ENCODE measurements at places on chromosomes 2 and 18. TPM values are rescaled to one million over a fixed set of nuclear protein-coding genes. Genes with fewer than 3 reads are reported as not detected.
A peak's percentile ranks its signal among the peaks of the same experiment; 100 is the strongest.

The PLEK gene
- total RNA-seq, result not detected

The TPO gene
- not detected for total RNA-seq

The DYTN gene
- total RNA-seq, result not detected

The C1QL2 gene
- not detected for total RNA-seq

The CCDC150 gene
- total RNA-seq, result 3.5 TPM

The B3GNT7 gene
- 0.23 TPM for total RNA-seq

The FBLN7 gene
- not detected for total RNA-seq

The ZAP70 gene
- not detected for total RNA-seq

The B4GALT6 gene
- 2.0 TPM for total RNA-seq

The FAM110C gene
- total RNA-seq, result not detected

The INHBB gene
- 1.8 TPM for total RNA-seq

The PARD3B gene
- total RNA-seq, result 4.5 TPM

The ODC1 gene
- 646 TPM for total RNA-seq

The OR6B2 gene
- not detected for total RNA-seq

The ITGB6 gene
- not detected for total RNA-seq

The TMEM37 gene
- total RNA-seq, result 0.56 TPM

The ANKRD62 gene
- not detected for total RNA-seq

The FBXO36 gene
- total RNA-seq, result 0.74 TPM

The SCG2 gene
- total RNA-seq, result 0.26 TPM

The CMPK2 gene
- total RNA-seq, result 6.6 TPM

The NTSR2 gene
- not detected for total RNA-seq

The DCAF17 gene
- total RNA-seq, result 29.8 TPM

The C2orf80 gene
- not detected for total RNA-seq

The PLGLB2 gene
- 7.0 TPM for total RNA-seq

The NRP2 gene
- not detected for total RNA-seq

- no peak for DNase-seq
Measured at GRCh38 chr18:10313016-10313342, 141.5 kb upstream of the APCDD1 start.

GRCh38 chr2:174157053-174157452 lies 91.3 kb downstream of the OLA1 start:
- no peak for DNase-seq

DNA sequence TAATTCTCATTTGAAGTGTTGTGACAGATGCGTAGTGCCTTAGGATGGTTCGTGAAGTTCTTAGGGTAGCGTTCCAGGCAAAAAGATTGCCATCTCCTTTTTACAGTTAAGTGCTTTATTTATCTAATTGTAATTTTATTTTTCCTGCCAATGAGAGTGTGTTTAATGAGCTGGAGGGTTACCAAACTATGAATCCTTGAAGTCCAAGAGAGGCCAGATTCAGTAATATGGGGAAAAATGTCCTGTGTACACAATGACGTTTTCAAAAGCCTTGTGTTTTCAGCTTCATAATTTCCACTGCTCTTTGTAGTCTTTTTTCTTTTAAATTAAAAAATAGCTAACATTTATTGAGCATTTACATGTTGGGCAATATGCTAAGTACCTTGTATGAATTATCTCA lies 23.8 kb downstream of the ACYP2 start:
- no peak for DNase-seq

DNA sequence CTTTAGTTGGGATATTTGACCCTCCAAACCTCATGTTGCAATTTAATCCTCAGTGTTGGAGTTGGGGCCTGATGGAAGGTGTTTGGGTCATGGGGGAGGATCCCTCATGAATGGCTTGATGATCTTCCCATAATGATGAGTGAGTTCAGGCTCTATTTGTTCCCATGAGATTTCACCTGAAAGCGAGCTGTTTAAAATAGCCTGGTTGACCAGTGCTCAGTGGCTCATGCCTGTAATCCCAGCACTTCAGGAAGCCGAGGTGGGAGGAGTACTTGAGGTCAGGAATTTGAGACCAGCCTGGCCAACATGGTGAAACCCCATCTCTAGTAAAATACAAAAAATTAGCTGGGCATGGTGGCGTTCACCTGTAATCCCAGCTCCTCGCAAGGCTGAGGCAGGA lies 14.9 kb upstream of the PSME4 start:
- no peak for DNase-seq

- DNase-seq, result no peak
Measured at GRCh38 chr2:15779381-15780041, 160.8 kb upstream of the MYCN start.

DNA sequence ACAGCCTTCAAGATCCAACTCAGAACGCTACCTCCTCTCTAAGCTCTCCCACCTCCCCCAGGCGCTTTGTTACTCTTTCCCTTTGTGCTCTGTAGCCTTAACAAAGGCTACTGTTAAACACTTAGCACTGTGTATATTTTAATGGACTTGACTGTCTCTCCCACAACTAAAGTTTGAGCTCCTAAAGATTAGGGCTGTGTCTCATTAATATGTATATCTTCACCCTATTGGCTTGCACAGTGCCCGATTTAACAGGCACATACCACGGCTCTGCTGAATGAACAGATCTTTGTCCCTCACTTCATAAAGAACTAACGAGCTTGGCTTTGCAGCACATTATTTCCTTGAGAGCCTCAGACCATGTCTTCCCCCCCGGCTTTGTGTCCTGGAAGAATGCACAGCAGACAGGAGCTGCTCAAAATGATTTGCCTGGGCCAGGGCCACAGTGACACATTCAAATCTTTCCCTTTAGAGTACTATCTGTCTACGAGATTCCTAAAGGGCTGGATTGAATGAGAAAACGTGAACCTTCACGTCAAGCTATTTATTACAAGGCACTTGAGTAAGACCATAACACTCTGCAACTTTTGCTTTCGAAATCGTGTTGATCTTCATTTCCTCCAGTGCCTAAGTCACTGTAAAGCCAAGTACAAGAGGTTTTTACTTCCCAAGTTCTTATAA lies 22.1 kb downstream of the ABHD3 start:
- DNase-seq, result no peak

GRCh38 chr2:2681711-2682251 lies 350.7 kb upstream of the MYT1L start:
- DNase-seq, result no peak

GRCh38 chr2:75844651-75845050 lies 133.9 kb upstream of the GCFC2 start:
- no peak for DNase-seq

DNA sequence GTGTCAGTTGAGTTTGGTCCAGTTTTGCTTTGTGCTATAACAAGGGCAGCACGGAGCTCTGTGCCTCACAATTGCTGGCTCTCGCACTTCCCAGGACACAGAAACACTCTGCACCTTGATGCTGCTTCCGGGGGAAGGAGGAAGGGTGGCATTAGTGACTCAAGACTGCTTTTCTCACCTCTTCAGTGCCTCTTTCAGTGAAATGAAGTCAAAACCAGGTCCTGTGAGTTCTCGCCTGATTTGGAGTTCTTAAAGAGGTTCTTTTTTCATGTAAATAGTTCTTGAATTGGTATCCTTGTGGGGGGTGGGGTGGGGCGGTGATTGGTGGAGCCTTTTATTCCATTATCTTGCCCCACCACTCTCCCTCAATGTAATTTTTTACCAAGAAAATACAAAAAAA lies 91.5 kb upstream of the MYT1L start:
- DNase-seq, result no peak

- DNase-seq, result peak; percentile 41
Measured at GRCh38 chr2:110106642-110107041, 9.0 kb downstream of the MALL start.

DNA sequence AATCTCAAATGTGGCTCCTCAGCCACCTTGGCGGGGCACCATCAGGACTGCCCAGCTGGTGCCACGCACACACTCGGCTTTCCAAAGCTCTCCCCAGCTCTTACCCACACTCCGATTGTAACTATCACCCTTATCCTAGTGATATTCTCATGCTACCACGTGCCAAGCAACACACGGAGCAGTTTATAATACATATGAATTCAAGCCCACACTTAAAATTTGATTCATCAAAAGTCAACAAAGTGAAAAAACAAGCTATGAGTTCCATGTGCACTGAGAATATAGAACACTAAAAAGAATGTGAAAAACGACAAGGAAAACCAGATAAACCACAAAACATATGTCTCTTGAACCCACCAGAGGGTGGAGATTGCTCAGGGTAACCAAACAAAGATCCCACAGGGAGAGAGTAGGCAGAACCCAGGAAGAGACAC lies 31.6 kb downstream of the LONRF2 start:
- DNase-seq, result no peak

GRCh38 chr2:202031246-202031951 lies 2.3 kb upstream of the FZD7 start:
- no peak for DNase-seq

DNA sequence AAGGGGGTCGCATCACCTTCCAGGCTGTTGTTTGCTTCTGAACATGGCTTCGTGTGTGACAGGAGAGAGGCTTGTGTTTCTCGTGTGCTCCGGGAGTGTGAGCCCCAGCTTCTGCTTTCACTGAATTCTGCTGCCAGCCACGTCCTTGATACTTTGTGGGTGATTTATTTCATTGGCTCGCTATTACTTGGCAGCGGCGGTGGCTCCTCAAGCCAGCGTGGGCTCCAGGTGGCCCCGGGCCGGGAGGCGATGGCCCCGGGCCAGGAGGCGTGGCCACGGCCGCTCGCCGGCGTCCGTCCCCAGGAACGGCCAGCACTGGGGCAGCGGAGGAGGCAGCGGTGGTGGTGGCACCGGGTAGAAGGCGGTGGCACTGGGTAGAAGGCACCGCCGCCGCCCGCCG lies 63.1 kb downstream of the NAPG start:
- DNase-seq, result peak; percentile 51

DNA sequence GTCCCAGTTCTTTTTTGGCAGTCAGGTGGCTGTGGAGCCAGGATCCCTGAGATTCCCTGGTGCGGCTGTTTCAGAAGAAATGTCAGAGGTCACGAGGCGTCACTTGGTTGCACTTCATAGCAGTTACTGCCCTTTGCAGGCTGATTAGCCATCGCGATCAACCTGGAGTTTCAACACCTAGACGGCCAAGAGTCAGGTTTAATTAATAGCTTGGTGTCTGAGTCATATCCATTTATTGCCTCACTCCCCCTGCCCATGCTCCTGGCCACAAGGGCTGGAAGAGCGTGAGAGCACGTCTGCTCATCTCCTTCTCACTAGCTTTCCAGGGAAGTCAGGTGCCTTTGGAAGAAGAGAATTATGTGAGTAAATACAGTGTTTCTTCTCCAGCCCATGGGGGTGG lies 552.3 kb downstream of the TSN start:
- no peak for DNase-seq

GRCh38 chr18:59231877-59232276 lies 11.9 kb downstream of the GRP start:
- no peak for DNase-seq

- no peak for DNase-seq
Measured at GRCh38 chr18:13279181-13280069, 60.9 kb downstream of the LDLRAD4 start.

GRCh38 chr2:231780123-231780908 lies 766 bp downstream of the PDE6D start:
- peak; percentile 12 for DNase-seq

- no peak for DNase-seq
Measured at GRCh38 chr2:239661334-239662312, 260.8 kb upstream of the HDAC4 start.

DNA sequence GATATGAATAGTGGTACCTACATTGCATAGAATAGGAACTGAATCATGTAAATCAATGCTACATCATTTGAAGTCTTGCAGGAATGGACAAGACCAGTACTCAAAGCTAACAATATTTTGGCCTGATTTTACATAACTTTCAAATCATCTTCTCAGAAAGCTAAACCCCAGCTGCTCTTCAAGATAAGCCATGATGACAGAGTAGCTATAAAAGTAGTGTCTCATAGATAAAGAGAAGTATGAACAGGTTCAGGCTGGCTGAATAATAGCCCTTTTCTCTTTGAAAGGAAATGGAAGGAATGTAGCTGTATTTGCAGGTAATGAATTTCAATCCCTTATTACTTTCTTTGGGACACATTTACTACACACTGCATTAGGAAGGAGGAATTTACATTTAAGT lies 28.2 kb downstream of the TSPYL6 start:
- DNase-seq, result no peak

DNA sequence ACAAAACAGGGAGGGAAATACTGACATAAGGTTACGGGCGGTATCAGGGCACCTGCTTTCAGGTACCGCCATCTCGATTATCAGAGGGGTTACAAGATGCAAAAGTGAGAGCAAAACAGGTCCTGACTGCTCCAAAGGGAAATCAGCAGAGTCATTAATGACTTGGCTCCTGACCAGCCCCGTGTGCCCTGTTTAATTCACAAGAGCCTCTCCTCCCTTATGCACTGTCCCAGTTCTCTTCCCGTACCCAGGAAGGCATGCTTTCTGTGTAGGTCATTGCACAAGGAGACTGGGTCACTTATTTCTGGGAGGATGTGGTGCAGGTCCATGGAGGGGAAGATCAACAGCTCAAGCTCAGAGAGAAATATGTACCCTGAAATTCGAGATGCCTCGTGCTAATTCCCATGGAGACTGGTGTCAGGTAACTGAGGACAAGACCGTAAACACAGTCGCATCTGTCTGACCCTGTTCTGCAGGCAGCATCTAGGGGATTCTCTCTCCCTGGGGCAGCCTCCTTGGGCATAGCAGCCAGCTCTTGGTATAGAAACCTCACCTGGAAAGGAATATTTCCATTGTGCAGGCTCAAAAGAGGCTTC lies 79.9 kb downstream of the HNRNPLL start:
- DNase-seq, result no peak

- no peak for DNase-seq
Measured at GRCh38 chr2:47386551-47386950, 16.4 kb upstream of the MSH2 start.

- DNase-seq, result no peak
Measured at GRCh38 chr2:160299540-160299939, 99.5 kb upstream of the ITGB6 start.

DNA sequence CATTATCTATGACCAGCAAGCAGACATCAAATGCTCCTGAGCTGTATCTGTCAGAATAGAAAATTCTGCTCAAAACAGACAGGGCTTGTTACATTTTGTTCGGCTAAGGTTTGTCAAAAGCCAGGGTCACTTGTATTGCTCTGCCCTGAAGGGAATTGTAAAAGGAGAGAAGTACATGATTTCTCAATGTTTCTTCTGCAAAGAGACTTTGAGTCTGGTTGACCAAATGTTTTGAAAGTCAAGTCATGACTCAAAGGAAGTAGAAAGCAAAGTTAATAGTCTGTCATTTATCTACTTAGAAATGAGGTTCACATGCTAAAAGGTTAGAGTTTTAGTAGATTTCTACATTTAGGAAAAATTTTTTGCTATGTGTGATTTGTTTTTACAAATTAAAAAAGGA lies 1624.1 kb upstream of the ZEB2 start:
- DNase-seq, result no peak

GRCh38 chr18:10289951-10290637 lies 164.3 kb upstream of the APCDD1 start:
- DNase-seq, result no peak

- DNase-seq, result no peak
Measured at GRCh38 chr2:189467593-189467992, 26.3 kb downstream of the WDR75 start.

- DNase-seq, result peak; percentile 11
Measured at GRCh38 chr2:66862885-66863650, 428.1 kb downstream of the MEIS1 start.

GRCh38 chr2:173231042-173231441 lies 123.6 kb upstream of the CDCA7 start:
- no peak for DNase-seq

- DNase-seq, result no peak
Measured at GRCh38 chr2:29954316-29954715, 32.9 kb upstream of the ALK start.

- DNase-seq, result peak; percentile 50
Measured at GRCh38 chr2:43340066-43340465, 113.7 kb upstream of the ZFP36L2 start.

GRCh38 chr2:46298522-46299353 lies 1.5 kb downstream of the EPAS1 start:
- DNase-seq, result peak; percentile 47
